Aortic smooth muscle cell (primary cell): ENCODE measurements at places on chromosomes 5 and 9. TPM values are rescaled to one million over a fixed set of nuclear protein-coding genes. Genes with fewer than 3 reads are reported as not detected.

Gene NR5A1
- not detected in 2 replicates for total RNA-seq

Gene CEL
- total RNA-seq, result 0.19 and 0.26 TPM in 2 replicates

Gene PCSK5
- 7.1 and 9.4 TPM in 2 replicates for total RNA-seq

Gene ARID3C
- total RNA-seq, result 0.31 TPM in 1 of 2 replicates, not detected in the other

Gene ANKRD31
- 0.06 and 0.13 TPM in 2 replicates for total RNA-seq

Gene STPG3
- total RNA-seq, result not detected in 2 replicates

Gene RNF224
- 0.12 and 0.13 TPM in 2 replicates for total RNA-seq

Gene RANBP3L
- total RNA-seq, result 0.13 and 0.31 TPM in 2 replicates

Gene ASPN
- total RNA-seq, result 1.7 and 19.8 TPM in 2 replicates

Gene PTGS1
- 38.4 and 138 TPM in 2 replicates for total RNA-seq

Gene NMUR2
- total RNA-seq, result not detected in 2 replicates

Gene ADRB2
- 3.7 and 6.2 TPM in 2 replicates for total RNA-seq

Gene HAVCR1
- not detected in 2 replicates for total RNA-seq

Gene TMEM232
- total RNA-seq, result 4.3 and 5.9 TPM in 2 replicates

Gene TLE4
- total RNA-seq, result 7.4 and 9.5 TPM in 2 replicates

Gene PROB1
- total RNA-seq, result 0.31 and 0.40 TPM in 2 replicates

Gene KIF4B
- total RNA-seq, result under 0.01 TPM in 1 of 2 replicates, not detected in the other

Gene C9orf153
- total RNA-seq, result 0.25 and 0.26 TPM in 2 replicates

Gene RLN1
- not detected in 2 replicates for total RNA-seq

Gene TUSC1
- total RNA-seq, result 4.9 and 7.1 TPM in 2 replicates

Gene PTPDC1
- 6.5 TPM in 2 replicates for total RNA-seq

Gene GABBR2
- 0.12 and 0.13 TPM in 2 replicates for total RNA-seq

Gene NEUROG1
- total RNA-seq, result not detected in 2 replicates

Gene LCN9
- total RNA-seq, result not detected in 2 replicates

Gene TLE1
- total RNA-seq, result 24.8 and 25.0 TPM in 2 replicates

Gene GMCL2
- total RNA-seq, result not detected in 2 replicates

Gene UBLCP1
- total RNA-seq, result 13.2 and 14.7 TPM in 2 replicates
